Jurkat, Clone E6-1 (cell line): ENCODE measurements at places on chromosomes 2 and 18.
A peak's percentile ranks its signal among the peaks of the same experiment; 100 is the strongest.

DNA sequence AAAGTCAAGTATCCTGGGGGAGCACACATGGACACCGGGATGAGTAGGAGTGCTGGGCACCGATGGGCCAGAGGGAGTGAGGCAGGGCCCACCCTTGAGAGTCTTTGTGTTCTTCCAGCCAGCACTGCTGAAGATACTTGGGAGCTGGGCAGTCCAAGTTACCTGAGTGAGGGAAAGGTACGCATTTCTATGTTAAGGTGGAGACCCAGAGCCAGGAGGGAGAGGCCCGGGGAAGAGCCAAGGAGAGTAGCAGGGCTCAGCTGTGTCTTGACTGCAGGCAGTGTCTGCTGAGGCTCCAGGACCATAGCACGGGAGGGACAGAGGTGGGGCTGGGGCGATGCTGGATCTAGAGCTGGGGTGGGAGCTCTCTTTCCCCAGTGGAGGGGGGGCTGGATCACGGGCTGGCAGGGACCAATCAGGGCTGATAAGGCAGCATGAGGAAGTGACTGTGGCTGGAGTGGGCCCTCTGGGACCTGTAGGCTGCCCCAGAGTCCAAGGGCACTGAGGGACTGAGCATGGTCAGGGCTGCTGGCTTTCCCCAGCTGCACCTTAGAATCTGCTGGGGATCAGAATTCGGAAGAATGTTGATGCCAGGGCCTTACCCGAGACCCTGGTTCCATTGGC, 289.2 kb downstream of the PHLPP1 start:
- no peak for DNase-seq

- peak; percentile 82 for DNase-seq
Measured at GRCh38 chr2:7083580-7084509, 166.6 kb downstream of the RNF144A start.

DNA sequence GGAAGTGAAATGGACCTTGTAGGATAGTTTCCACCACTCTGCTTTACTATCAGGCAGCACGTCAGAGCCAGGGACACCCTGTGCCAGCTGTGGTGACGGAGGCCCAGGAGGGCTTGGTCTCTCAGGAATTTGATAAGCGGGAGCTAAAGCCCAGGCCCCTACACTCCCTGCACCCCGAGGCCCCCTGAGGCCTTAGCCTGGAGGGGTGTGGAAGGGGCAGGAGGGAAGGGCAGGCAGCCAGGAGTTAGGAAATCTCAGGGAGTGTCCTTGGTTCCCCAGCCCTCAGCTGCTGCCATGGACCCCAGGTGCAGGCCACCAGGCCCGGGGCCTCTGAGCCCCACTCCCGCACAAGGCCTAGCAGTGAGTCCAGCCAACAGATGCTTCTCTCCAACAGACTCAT, 38.2 kb downstream of the PDIA6 start:
- no peak for DNase-seq

DNA sequence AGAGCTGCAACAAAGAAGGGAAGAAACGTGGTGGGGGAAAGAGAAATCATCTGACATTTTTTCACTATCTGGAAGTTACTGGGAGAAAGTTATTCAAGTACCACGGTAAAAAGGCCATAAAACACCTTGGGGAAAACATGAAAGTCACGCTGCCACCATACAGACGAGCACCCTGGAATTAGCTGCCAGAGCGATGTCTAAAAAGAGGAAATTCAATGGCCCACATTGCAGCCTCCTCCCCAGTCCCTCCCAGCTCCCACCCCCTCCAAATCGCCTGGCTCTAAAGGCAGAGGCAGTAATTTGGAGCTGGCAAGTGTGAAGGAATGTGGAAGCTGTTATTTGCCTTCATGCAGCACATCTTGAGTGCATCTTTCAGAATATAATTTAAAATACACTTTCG, 192.0 kb downstream of the ALK start:
- DNase-seq = no peak

GRCh38 chr18:51153659-51154371, 43.7 kb downstream of the MEX3C start:
- DNase-seq = peak; percentile 79

DNA sequence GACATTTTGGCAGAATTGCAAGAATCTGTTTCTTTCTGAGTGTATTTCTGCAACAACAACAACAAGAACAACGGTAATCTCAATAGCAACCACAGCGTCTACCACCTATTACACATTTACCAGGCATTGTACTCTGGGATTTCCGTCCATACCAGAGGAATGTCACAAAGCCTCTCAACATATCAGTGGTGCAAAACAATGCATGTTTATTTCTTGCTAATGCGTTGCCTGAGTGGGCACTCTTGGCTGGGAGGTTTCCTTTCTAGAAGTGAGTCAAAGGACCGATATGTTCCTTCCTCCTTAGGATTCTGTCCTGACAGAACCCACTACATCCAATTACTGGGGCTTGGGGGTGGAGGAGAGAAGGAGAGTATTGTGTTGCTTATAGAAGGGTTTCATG, 585.6 kb downstream of the TSN start:
- DNase-seq = no peak
